ENCODE measurements at places on chromosomes 12 and 14. TPM values are rescaled to one million over a fixed set of nuclear protein-coding genes. Genes with fewer than 3 reads are reported as not detected.
A peak's percentile ranks its signal among the peaks of the same experiment; 100 is the strongest.

The NR2C1 gene
- total RNA-seq, result 71.0 TPM

The PRH2 gene
- total RNA-seq, result 0.64 TPM

The INHBC gene
- not detected for total RNA-seq

The SLC22A17 gene
- 115 TPM for total RNA-seq

- DNase-seq, result no peak
These were observed 52.9 kb downstream of the ABCC9 start for GRCh38 chr12:21888276-21888863.

The KCNJ8 gene
- 4.1 TPM for total RNA-seq

- DNase-seq, result no peak
These were observed 18.0 kb downstream of the GPRC5A start for GRCh38 chr12:12909228-12909994.

DNA sequence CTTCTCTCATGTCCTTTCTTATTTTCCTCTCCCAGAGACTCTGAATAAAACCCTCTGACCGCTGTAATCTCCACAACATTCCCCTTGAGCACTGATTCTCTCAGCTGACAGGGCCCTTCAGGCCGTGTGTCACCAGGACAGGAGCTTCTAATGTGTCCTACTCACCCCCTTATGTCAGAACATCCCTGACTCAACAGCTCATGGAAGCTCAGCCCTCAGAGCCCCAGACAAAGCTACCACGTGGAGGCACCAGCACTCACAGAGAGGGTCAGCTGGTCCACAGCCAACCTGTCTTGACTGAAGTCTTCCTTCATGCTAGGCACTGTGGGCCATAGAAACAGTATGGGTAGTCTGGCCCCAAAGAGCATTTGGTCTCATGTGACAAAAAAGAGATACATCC lies 49.8 kb downstream of the SMUG1 start:
- no peak for DNase-seq

DNA sequence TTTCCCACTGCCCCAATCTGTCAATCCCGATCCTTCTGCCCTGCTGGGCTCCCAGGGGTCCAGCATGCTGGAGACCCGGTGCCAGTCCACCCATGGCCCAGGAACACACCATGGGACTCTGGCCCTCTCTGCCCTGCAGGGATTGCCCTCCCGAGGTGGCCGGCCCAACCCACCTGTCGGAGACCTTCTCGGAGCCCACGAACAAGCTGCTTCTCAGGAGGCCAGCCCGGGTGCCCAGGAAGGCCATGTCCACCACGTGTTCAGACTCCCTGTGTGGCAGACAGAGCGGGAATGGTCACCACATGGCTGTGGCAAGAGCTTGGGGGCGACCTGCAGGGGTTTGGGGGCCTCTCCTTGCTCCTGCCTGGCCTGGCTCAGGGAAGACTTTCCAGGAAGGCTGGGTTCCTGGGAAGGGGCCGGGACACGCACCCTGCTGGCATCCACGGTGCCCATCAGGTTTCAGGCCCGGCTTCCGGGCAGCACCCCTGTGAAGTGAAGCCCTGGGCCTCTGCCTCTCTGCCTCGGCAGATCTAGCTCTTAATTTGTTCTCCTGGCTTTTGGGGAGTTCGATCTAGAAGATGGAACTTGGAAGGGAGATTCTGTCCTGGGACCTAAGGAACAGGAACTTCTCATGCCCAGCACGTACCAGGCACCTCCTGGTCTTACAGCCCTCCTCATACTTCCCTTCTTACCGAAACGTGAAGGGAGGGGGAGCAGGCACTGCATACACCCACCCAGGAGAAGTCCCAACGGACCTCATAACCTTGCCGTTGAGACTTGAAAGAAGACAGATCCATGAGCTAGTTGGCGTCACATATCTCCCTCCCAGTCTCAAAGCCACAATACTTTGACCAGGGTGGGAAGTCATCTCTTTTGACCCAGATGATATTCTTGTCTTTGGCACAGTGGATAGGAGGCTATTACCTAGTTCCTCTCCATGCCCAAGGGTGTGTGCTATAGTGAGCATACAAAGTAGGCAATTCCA lies 26.3 kb downstream of the LRTM2 start:
- no peak for DNase-seq

DNA sequence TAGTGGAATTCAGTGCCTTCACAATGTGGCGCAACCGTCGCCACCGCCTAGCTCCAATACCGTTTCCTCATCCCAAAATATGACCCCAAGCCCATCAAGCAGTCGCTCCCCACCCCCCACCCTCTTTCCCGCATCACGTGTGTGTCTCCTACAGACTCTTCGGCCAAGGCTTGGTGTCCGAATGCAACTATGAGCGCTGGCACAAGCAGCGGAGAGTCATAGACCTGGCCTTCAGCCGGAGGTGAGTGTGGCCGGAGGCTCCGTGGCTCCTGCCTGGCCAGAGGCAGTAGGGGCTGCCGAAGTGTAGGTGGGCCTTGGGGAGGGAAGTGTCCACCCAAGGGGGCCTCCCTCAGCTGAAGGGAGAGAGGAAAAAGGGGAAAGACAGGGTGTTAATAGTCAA lies 15.8 kb downstream of the CYP46A1 start:
- DNase-seq, result no peak

The CCDC197 gene
- total RNA-seq, result not detected

The BHLHE41 gene
- 6.6 TPM for total RNA-seq

DNA sequence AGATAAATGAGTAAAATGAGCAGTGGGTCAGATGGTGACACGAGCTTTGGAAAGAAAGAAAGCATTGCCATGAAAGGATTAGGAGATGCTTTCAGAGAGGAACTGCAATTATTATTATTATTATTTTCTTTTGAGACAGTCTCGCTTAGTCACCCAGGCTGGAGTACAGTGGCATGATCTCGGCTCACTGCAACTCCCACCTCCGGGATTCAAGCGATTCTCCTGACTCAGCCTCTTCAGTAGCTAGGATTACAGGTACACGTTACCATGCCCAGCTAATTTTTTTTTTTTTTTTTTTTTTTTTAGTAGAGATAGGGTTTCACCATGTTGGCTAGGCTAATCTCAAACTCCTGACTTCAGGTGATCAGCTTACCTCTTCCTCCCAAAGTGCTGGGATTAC lies 77.4 kb downstream of the ST8SIA1 start:
- DNase-seq, result no peak

The RAP1B gene
- total RNA-seq, result 110 TPM

DNA sequence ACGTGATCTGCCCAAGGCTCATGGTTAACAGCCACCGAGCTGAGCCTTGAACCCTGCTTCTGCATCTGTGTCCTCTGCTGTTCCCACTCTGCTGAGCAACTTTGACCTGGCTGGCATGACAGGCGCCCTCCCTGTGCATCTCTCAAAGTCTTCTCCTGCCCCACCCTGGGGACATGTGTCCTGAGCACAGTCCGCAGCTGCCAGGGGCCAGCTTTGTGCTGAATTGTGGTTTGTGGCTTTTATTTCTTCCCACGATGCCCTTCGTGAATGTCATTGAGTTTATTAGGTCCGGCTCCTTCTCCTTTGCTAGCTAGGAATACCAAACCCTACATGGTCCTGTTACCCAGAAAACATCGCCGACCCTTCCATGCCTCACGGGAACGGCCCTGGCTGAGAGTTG lies 161.0 kb downstream of the TSPAN9 start:
- no peak for DNase-seq

DNA sequence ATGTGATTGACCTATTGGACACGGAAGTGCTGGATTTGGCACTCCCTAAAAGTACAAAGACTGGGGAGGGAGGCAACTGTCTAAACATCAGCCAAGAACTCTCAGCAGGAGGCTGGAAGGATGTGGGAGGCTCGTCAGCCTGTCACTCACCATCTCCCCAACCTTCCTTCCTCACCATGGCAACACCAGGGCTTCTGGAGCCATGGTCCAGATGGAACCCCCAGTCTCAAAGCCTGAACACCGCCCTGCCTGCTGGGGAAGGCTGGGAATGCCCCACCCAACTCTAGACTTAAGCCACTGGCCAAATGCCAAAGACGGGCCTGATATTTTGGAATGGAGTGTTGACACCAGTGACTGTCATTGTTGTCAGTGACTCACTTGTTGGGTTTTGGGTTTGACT lies 55.3 kb downstream of the GALNT16 start:
- no peak for DNase-seq

DNA sequence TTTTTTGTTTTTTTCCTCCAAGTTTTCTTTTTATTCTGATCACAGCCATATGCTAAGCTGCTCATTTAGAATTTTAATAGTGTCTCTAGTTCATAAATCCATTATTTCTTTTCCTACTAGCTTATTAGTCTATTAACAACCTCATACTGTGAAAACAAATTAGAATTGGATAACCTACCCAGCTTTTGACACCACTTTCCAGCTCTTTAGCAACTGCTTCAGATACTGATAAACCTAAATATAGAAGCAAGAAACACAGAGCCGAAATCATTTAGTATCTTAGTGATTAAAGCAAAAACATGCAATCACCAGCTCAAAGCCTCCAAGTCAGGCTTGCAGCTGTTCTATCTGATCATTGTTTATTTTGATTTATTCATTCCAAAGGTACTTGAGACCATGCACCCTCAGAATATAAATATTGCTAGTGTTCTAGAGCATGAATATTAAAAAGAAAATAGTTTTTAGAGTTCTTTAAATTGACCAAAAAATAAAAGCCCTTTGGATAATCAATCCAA lies 121.5 kb downstream of the STXBP6 start:
- DNase-seq, result no peak

DNA sequence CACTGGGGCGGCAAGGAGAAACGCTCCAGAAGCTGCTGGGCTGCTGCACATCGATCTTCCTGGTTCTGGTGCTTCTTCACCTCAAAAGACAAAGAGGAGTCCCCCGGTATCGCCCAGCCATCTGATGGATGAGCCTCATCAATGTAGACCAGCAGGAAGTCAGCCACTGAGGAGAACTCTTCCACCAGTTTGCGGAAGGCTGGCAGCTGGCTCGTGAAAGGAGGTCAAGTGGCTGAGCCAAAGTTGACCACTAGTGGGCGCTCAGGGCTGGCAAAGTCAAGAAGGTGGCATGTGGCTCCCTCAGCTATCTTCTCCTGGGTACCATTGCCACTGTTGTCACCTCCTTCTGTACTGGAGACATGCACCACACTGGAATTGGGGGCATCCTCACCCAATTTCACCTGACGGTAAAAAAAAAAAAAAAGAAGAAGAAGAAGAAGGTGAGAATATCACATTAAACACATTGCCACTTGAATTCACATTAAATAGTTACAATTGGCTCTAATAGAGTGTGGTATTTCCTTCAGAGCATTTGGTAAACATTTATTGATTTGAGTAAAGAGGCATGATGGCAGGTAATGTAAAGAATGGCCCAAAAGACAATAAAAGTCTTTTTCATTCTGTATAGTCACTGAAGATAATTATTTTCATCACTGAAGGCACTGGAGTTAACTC lies 8.3 kb downstream of the DIO2 start:
- no peak for DNase-seq

GRCh38 chr12:126747530-126748149 lies 1519.3 kb upstream of the TMEM132C start:
- peak; percentile 6 for DNase-seq

GRCh38 chr14:91872517-91873470 lies 5.5 kb upstream of the TC2N start:
- DNase-seq, result no peak

The DCN gene
- 120 TPM for total RNA-seq

- DNase-seq, result no peak
These were observed 60.1 kb downstream of the KLHL28 start for GRCh38 chr14:44901696-44902095.

GRCh38 chr14:45891417-45892080 lies 638.5 kb upstream of the MIS18BP1 start:
- no peak for DNase-seq

DNA sequence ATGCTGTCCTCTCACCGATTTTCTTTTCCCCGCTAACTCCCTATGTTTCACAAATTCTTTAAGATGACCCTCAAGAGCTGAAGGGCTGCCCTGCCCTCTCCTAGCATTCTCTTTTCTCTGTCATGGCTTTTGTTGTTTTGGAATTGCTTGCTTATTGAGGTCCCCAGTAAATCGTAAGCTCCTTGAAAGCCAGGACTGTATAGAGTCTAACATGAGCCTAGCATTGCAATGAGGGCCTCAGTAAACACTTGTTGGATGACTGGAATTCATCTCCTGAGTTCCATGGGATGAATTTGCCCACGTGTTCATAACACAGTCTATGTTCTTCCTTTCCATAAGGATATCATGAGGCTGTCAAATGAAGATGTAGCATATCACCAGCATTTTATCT lies 92.2 kb downstream of the APAF1 start:
- no peak for DNase-seq

- no peak for DNase-seq
These were observed 16.4 kb downstream of the BCL2L14 start for GRCh38 chr12:12086973-12087692.

The TNFAIP2 gene
- total RNA-seq, result 8.6 TPM

DNA sequence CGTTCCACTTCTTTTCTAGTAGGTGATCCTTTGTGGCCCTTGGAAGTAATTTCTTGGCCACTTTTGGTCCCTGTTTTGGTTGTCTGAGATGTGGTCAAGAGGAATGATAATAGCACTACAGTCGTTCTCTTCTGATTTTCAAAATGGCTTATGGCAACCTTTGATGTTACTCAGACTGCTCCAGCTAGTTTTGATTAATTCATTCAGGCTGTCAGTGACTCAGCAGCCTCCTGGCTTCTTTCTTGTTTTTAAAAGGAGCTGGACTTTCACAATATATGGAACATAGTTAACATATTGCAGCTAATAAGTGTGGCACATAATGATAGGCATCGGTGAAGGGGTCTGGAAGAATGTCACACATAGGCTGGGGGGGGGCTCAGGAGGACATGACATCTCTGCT lies 47.3 kb downstream of the WDR20 start:
- no peak for DNase-seq

DNA sequence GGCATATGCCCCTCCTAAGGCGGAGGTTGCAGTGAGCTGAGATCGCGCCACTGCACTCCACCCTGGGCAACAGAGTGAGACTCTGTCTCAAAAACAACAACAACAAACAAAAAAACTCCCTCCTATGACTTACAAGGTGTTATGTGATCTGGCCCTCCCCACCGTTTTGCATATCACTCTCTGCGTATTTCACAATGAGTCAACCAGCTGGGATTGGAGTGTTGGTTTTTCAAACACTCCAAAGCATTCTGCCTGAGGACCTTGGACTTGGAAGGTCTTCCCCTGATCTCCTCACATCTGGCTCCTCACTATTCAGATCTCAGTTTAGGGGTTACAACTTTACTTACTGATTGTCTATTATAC lies 14.0 kb downstream of the MANSC1 start:
- DNase-seq, result no peak

GRCh38 chr12:61514016-61514415 lies 746.2 kb upstream of the USP15 start:
- no peak for DNase-seq

GRCh38 chr12:131008131-131008912 lies 54.6 kb downstream of the ADGRD1 start:
- no peak for DNase-seq

DNA sequence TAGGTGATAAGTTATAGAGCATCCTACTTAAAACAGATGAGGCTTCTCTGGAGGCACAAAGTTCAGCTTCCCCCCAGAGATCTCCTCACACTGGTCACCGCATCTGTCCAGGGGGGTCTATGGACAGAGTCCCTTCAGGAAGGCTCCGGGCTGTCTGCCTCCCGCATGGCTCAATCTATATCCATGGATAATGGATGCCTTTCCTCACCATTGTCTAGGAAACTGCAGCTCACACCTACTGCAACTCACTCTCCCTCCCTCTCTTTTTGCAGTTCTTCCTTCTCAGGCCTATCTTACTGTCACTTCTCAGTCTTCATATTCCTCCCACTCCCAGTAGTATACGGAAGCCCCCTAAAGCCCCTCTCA lies 100.6 kb upstream of the BCL2L14 start:
- no peak for DNase-seq

The PELI2 gene
- 55.0 TPM for total RNA-seq

Measured in cerebellum (tissue), 4 donors.